Skeletal muscle cell (primary cell): ENCODE measurements at places on chromosomes 2 and 18.

- DNase-seq, result no peak
These were observed 31.4 kb upstream of the CD302 start for GRCh38 chr2:159829376-159829775.

DNA sequence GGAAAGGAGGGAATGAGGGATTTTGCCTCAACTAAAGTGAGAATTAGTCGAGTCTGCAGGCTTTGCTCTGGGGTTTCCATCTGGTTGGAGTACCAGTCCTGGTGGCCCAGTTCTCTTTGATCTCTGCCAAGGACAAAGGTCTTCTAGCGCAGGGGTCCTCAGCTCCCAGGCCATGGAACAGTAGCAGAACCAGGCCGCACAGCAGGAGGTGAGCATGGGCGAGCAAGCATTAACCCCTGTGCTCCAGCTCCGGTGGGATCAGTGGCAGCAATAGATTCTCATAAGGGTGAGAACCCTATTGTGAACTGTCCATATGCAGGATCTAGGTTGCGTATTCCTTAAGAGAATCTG, 23.9 kb downstream of the MTHFD2 start:
- DNase-seq, result no peak

DNA sequence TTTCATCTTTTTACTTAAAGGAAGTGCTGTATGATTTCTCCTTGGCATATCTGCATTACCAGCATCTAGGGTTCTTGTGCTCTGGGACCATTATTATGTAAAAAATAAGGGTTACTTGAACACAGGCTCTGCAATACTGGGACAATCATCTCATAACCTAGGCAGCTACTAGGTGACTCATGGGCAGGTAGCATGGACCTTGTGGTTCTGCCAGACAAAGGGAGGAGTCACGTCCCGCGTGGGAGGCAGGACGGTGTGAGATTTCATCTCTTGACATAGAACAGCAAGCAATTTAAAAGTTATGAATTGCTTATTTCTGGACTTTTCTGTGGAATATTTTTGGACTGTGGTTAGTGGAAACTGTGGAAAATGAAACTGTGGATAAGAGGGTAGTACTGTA, 34.1 kb downstream of the ASAP2 start:
- no peak for DNase-seq

DNA sequence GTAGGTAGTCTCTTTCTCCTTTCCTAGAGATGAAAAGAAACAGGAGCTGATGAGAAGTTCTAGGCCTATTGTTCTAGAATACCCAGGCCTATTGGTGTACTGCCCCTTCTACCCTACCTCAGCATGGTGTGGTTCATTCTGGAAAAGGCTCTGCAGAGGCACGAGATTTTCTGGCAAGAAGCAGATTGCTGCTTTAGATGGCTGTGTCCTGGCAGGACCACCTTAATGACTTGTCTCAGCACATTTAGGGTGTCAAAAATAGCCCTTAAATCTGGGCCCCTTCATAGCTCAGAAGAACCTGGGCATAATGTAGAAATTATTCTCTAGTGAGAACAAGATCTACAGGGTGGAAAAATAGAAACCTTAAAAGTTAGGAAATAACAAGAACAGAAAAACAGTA, 87.9 kb downstream of the BCL2L11 start:
- DNase-seq, result no peak
